ENCODE measurements at places on chromosomes 1 and 21.

DNA sequence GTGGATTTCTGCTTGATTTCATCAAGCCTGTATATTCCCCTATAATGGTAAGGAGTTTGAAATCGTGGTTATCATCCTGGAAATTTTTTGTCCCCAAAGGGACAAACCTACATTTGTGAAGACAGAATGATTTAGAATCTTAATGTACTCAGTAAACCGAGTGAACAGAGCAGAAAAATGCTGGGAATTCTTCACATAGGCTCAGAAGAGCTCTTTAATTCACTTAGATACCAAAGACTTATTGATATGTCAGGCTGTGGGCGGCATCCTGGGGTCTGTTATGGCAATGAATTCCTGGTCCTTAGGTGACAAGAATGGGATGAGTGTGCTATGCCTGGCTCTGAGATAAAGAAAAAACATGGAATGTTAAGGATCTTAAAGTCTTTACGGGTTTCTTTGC lies 74.9 kb downstream of the ROR1 start:
- DNase-seq = no peak

GRCh38 chr1:185152187-185152767 lies 4.5 kb downstream of the TRMT1L start:
- no peak for DNase-seq

DNA sequence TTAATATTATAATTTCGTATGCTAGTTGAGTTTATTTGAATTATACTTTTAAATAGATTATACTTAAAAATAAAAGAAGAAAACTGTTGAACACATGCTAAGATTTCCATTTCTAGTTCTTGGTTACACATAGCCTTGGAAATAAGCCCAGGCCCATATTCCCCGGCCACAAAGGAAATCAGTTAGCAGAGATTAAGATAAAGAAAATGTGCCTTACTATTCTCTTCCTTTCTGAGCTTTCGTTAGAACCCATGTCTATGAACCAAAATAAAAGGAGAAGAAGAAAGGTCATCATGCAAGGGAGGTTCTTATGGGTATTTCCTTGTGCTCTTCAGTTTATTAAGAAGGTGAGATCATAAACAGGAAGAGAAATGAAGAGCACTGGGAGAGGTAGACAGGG lies 32.3 kb upstream of the CRP start:
- no peak for DNase-seq

DNA sequence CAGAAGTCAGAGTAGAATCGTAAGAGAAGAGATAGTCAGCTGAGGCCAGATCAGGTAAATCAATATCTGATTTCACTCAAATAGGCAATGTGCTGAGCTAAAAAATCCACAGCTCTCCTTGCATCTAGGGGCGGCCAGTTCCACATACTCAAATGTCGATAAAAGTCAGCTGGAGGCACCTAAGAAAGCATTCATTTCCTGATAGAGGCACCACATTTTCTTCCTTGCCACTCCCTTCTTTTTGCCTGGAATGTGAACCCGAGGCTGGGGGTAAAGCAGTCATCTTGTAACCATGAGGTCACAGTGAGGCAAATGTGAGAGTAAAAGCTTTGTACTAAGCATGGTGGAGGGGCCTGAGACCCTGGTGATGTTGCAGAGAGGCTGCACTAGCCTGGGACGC lies 24.2 kb upstream of the CTPS1 start:
- no peak for DNase-seq

DNA sequence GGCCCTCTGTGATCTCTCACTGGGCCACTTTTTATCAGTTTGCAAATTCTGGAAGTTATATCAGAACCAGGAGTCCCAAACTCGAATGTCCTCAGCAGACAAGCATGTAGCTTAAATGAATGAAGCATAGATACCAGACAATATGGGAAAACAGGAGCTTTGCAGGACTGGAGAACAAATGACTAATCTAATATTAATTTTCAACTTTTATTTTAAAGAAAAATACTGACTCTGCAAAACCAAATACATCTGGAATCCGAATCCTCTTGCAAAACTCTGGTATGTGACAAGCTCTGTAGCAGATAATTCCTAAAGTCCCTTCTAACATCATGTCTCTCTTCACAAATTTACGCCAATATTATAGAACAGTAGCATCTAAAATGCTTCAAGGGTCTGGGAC lies 427.4 kb downstream of the TTLL7 start:
- DNase-seq = no peak

DNA sequence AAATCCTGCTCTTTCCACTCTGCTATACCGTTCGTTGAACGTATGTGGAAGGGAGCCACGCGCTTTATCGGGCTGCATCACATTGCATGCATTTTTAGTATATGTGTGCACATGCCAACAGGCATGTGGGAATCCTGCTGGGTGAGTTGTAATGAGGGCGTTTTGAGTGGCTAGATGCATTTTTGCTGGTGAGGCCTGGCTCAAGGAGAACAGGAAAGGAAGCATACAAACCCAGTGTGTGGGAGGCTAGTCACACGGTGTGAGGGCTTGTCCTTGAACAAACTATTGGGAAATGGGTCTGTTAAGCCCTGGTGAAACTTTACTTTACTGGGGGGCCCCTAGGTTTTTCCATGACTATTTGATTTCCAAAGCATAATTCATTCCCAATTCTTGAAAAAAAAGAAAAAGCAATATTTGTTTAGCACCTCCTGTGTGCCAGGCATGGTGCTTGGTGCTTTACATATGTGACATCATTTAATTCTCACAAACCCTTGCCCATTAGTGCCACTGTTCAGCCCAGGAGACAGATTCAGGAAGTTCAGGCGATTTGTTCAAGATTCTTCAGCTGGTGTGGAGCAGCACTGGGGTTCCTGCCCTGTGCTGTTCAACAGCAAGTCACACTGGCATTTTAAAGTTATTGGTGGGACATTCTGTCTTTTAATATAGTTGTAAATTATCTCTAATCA lies 25.6 kb upstream of the JUN start:
- DNase-seq = no peak

- no peak for DNase-seq
Observed at GRCh38 chr1:158119976-158120653, 60.6 kb upstream of the CD1D start.

- no peak for DNase-seq
Observed at GRCh38 chr1:1861339-1861730, 29.6 kb downstream of the GNB1 start.

GRCh38 chr1:231420299-231420958 lies 1.7 kb downstream of the EGLN1 start:
- DNase-seq = no peak

- no peak for DNase-seq
Observed at GRCh38 chr1:154493276-154493675, 8.7 kb upstream of the TDRD10 start.

DNA sequence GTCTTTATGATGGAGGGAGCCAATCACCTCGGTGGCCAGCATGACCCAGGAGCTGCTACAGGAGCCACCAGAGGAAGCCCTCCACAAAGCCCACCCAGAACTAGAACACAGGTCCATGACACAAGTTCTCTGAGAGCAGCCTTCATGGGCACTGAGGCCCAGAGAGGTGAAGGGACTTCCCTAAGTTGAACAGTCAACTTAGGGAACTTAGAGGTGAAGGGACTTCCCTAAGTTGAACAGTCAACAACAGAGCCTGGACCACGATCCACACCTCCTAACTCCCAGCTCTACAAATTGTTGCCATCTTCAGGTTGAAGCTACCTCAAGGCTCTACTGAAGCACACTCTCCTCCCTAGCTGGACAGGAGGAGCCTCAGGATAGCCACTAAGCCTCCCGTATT lies 132.7 kb downstream of the CCDC185 start:
- DNase-seq = no peak

DNA sequence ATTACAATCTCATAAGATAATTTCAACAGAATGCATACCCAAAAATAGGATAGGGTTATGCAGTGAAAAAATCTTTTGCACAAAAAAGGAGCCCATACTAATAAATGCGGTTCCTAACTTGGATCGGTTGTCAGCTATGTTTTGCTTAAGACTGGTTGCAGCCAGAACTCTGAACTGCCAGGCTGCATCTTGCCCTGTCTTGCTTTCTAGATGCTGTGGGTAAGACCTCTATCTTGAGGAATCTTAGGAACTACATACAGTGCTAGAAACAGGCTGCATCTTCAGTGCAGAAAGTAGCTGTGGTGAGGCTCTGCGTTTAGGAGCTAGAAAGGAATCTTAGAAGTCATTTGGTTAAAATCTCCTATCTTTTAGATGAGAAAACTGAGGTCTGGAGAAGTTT lies 45.6 kb upstream of the PLA2G4A start:
- no peak for DNase-seq

DNA sequence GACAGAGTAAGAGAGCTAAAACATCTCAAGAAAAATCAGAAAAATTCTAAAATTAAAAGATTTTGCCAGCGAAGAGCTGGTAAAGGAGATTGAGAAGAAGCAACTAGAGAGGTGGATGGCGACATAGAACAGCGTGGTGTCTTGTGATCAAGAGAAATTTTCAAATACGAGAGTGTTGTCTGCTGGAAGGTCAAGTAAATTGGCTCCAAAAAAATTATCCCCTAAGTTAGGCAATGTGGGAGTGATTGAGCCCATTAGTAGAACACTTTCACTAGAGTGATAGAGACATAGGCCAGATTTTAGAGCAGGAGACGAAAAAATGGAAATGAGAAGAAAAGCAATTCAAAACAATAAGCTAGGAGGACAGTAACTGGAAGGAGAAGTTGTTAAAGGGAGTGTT lies 94.3 kb upstream of the MPC2 start:
- no peak for DNase-seq

DNA sequence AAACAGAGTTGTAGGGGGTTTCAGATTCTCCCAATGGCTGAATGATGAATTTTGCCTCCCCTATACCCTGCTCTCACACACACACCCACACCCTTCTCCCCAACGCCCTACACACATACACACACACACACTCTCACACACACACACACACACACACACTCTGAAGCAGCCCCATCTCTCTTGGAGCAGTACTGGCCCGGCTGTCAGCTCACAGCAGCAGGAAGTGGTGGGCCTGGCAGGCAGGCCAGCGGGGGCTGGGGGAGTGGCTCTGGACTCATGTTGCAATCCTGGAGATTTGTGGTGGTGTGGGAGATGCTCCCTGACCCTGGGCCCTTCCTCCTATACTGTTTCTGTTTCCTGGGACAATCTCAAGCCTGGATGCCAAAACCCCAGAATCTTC lies 2.2 kb downstream of the IKBKE start:
- DNase-seq = no peak

DNA sequence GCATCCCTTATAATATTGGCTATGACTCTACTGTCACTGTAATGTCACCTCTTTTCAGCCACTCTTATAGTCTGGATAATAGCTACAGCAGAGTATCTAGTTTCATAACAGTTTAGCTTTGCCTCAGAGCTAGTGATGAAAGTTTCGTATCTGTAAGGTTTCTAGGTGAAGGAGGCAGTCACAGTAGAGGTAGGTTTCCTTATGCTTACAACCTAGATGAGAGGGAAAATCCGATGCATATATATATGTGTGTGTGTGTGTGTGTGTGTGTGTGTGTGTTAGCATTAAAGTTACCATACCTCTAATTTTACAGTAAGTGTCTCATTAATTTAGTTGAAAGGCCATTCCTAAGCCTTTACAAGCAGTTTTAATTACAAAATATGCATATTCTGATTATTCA lies 2.2 kb upstream of the TOR1AIP2 start:
- no peak for DNase-seq

DNA sequence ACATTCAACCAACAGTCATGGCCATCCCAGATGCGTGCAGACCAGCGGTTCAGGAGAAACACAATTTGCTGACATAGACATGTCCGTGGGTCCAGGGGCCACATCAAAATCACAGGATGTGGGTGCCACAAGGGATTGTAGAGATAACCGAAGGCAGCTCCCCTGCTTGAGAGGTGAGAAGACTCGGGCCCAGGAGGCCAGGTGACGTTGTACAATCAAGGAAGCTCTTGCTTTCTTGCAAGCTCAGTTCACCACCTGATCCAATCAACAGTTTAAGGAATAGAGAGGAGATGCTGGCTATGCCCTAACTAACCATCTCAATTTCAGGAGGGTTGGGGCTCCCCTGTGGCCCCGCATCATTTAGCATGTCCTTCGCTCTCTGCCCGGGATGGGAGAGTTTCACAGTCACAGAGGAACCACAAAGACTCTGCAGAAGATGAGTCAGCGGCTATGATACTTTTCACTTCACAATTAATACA lies 19.5 kb downstream of the UBASH3A start:
- no peak for DNase-seq

DNA sequence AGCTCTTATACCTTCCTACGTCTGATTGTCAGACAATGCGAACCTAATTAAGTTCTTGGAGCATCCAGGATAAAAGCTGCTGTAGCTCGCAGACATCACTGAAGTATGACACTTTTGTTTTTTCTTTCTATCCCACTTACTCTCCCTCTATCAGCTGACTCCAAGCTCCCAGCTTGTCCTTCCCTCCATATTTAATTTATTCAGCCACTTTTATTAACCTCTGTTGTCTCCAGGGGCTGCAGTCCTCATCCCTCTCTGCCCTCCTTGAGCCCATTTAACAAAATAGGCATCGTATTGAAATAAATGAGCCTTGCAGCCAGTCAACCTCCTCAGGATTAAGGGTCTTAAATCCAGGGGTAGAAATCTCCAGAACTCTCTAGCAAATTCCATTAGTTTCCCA lies 7.1 kb downstream of the KIRREL1 start:
- no peak for DNase-seq

DNA sequence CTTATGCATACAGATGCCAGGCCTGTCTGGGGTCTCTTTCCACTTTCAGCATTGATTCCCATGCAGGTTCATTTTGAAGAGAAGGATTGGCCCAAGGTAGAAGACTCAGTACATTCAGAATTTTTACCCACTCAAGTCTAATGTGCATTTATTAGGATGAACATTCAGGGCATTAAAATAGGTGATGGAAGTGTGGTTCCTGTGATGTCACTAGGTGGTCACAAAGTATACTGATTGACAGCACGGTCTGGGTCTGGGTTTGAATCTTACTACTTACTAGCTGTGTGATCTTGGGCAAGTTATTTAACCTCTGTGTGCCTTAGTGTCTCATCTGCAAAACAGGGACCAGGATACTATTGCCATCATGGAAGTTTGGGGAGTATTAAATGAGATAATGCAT lies 711 bp upstream of the ZNF648 start:
- no peak for DNase-seq

DNA sequence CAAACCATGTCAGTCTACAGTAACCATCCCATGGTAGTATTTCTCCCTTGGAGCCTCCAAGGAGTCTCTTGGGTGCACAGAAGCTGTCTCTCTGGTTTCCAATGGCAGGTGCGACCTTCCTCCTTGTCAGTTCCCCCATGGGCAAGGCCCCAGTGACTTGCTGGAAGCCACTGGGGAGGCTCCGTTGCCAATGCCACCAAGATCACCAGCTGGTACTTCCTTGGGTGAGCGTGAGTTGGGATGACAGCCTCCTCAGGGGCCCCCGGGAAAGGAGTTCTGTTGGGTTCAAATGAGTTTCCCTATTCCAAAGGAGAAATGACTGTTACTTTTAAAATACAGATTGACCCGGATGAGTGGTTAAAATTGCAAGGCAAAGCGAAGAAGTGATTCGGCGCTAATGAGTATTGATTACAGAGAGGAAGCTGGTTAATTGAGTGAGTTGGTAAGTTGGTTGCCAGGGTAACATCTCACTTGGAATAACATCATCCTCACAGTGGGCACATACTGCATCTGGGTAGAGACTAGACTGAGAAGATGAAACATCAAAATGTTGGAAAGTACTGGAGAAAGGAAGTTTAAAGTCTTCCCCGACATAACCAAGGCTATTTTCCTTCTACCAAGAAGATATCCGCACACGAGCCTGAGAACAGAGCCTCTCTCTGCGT lies 53.0 kb upstream of the LAPTM5 start:
- DNase-seq = no peak

GRCh38 chr1:228168563-228169270 lies 3.1 kb downstream of the IBA57 start:
- DNase-seq = no peak

GRCh38 chr21:44057960-44058651 lies 46.0 kb downstream of the TRAPPC10 start:
- no peak for DNase-seq
